ENCODE measurements at places on chromosomes 5 and 9.

GRCh38 chr5:29239606-29240005 lies 1953.9 kb upstream of the CDH6 start:
- DNase-seq: no peak

DNA sequence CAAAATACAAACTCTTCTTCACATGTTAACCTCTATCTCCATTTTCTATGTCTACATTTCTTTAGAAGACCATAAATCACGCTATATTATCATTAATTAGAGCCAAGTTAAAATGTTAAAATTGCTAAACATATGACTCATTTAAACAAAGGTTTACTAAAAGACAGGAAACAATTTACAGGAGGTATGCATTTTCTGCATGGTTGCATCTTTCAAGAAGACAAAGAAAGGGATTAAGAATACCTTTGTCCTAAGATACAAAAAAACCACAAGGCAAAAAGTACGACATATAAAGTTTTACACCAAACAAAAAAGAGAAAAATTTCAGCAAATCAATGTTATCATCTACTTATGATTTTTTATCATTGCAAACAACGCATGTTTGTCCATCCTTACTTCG lies 324.4 kb downstream of the PDE4D start:
- DNase-seq: no peak

GRCh38 chr5:133467335-133467779 lies 145.0 kb downstream of the FSTL4 start:
- DNase-seq: no peak

DNA sequence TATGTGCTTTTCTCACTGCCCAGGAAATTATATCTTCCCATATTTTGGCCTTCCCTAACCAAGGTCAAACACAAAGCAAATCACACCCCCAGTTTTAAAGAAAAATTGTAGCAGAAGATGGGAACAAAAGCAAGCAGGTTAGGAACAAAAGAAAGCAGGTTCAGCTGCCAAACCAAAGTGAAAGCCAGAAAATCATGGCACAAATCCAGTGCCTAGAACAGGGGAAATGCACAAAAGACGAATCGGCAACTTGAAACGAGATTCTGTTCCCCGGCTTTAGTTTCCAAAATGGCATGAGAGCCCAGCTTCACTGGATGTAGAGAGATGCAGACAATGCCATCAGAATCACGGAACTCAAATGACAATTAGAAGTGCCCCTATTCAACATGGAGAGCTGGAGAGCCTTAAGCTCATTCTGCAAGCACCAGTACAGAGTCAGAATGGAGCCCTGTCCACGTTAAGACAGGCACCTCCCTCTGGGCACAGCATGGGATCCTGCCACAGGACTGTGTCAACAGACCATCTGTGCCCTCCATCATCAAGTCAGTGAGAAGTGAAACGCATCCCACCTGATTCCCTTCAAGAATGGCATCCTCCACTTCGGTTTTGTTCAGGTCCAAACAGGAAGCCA lies 13.8 kb downstream of the DNAH5 start:
- DNase-seq: peak; percentile 42

DNA sequence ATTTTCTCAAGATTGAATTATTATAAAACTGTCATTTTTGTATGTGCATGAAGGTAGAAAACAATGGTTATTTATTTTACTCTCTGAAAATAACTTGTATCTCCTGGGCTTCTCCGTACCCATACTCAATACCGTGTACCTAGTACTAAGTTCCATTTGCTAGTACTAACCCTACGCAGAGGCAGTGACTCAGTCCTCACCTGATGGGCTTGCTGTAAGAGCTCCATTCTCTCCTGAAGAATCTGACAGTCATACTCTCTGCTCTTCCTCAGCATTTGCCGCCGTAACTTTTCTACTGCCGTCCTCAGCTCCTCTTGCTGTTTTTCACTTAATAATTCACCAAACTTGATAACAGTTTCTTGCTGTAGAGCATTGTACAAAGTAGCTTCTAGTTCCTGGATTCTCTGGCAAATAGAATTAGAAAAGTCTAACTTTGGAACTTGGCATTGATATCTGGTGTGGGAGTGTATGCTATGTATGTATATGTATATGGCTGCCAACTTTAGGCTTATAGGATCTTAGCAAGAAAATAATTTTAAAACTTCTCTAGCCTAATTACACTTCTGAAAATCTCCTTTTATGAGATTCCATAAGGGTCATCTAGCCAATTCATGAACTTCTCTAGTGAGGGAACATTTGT lies 108.0 kb upstream of the DPYSL3 start:
- DNase-seq: no peak

DNA sequence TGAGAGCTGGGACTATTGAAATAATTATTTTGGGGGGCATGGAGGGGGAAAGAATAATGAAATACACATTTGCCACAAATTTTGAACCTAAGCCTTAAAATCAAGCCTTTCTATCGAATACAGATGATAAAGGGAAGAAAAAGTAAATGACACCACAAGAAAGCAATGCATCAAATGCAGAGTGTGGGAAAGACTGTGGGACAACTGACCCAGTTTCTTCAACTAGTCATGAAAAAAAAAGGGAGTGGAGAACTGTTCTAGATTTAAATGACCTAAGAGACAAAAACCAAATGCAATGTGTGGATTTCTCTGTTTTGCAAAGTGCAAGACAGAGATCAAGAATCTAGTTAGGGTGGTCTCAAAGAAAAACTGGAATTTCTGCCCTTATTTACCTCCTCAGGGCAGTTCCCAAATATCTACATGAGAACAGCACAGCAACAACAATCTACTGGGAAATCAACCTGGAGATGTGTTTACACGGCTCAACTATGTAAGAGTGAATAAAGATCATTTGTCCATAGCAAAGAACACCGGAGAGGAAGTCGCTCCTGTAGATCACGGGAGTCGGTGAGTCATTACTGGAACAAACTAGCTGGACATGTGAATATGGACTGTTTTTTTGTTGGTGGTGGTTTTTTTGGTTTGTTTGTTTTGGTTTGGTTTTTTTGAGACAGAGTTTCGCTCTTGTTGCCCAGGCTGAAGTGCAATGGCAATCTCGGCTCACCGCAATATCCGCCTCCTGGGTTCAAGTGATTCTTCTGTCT lies 145.9 kb downstream of the DROSHA start:
- DNase-seq: no peak

- DNase-seq: no peak
These were observed 15.2 kb upstream of the PHYKPL start for GRCh38 chr5:178247481-178248456.

DNA sequence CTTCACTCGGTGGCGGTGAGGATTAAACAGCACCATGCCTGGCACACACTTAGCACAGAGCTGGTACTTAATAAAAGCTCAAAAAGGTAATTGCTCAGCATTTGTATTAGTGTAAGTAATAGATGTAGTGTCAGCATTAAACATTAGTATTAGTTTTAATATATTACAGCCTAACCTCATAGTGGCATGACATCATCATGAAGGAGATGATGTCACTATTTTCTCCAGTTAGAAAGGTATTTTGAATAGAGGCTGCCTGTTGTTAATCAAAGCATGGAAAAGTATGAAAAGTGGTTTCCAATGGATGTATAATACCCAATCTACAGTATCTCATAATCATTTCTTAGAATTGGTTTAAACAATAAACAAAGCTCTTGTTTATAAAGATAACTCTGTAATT lies 49.0 kb upstream of the FSTL4 start:
- no peak for DNase-seq

GRCh38 chr5:163569284-163569683 lies 63.9 kb downstream of the MAT2B start:
- DNase-seq: no peak

GRCh38 chr9:74935008-74935407 lies 17.7 kb downstream of the C9orf40 start:
- no peak for DNase-seq

GRCh38 chr5:134989266-134989830 lies 21.6 kb downstream of the CATSPER3 start:
- DNase-seq: no peak

DNA sequence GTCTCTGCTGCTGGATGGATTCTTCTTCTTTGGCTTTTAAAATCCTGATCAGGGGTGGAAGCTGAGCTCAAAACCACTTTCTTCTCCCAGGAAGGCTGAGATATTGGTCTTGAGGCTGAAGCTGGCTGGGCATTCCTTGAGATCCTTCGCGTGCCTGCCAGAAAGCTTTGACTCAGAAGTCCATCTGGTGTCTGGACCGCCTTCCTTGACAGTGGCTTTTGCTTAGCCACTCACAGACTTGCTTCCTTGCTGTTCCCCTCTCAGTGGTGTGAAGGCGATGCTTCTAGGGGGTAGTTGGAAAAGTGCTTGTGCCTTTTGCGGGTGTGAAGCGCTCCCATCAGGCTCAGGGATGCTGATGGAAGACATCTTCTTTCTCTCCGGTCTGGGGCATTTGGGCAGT lies 45.9 kb downstream of the RGS3 start:
- no peak for DNase-seq

DNA sequence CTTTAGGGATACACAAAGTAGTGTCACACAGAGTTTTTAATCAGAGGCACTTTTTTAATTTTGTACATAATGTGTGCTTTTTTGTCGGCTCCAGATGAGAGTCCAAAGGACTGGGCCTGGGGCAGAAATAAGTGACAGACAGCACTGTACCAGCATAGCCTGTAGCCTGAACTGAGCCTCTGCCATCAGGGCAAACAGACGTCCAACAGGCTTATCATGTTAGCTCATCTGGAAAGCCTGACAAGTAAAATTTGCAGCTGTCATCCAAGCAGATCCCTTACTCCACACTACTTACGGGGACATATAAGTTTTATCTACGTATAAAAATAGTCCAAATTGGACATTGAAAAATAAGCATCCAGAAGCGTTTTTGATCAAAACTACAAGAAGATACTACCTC lies 233.1 kb upstream of the GAS1 start:
- no peak for DNase-seq

Measured in cerebellar nuclear complex (tissue), 1 donor.